ENCODE measurements at places on chromosomes 6 and 20.

DNA sequence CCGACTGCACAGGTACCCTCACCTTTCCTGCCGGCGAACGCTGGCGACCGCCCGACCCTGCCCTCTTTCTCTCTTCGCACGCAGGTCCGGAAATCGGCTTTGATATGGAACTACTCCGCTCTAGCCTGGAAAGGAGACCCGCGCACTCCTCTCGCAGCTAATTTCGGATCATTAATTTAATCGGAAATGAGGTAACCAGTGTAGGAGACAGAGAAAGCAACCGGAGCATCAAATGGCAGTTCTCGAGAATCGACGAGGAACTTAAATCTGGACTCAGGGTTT is 949 bp upstream of the ATXN1 start:
- DNase-seq: no peak

- DNase-seq: no peak
Measured at GRCh38 chr20:54499111-54499510, 23.7 kb downstream of the DOK5 start.

GRCh38 chr6:107066697-107067659 is 39.0 kb downstream of the MTRES1 start:
- no peak for DNase-seq

GRCh38 chr6:31568537-31568961 is 3.5 kb upstream of the LTA start:
- DNase-seq: no peak

DNA sequence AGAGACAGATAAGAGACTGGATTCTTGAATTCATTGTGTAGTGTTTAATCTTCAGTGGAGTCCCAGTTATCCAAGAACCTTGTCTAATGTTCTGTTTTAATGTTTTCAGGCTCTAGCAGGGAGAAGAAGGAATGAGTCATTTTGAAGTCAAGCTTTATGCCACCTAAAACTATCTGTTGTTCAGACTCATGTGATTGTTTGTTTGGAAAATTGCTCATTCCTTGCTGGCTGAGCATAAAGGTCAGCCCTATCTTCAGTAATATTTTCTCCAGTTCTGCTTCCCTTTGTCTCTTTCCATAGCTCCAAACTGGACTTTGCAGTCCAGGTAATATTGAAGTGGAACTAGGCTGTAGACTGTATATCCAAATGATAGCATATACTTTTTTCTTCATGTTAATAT is 34.2 kb downstream of the CLVS2 start:
- no peak for DNase-seq

DNA sequence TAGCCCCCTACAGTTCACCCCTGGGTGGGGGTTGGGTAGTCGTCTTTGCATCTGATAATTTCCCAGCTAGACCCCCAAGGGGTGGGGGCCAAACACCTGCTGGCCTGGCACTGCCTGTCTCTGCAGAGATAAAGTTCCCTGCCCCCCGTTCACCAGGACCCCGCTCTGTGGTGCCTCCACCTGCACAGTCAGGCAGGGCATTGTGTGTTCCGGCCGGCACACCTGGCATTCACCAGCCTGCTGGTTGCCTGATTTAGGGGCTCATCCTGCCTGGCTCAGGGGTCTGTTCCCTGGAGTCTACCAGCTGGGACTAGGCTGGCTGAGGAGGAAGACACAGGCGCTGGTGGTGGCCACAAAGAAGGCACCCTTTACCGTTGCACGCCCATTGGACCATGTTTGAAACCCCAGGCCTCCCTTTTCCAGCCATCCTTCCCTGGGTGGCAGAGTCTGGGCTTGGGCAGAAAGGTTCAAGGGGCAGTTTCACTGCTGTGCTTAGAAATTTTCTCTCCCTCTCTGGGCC is 30.8 kb upstream of the SCRT2 start:
- no peak for DNase-seq

GRCh38 chr6:15426395-15426794 is 180.5 kb downstream of the JARID2 start:
- DNase-seq: no peak

GRCh38 chr6:110039981-110040383 is 61.9 kb downstream of the GPR6 start:
- DNase-seq: no peak

DNA sequence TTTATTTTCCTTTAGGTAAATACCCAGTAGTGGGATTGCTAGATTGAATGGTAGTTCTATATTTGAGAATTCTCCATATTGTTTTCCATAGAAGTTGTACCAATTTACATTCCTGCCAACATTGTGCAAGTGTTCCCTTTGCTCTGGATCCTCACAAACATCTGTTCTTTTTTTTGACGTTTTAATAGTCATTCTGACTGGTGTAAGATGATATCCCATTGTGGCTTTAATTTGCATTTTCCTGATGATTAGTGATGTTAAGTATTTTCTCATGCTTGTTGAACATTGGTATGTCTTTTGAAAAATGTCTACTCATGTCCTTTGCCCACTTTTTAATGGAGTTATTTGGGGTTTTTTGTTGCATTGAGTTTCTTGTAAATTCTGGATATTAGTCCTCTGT is 85.6 kb downstream of the UBE3D start:
- peak; percentile 67 for DNase-seq

DNA sequence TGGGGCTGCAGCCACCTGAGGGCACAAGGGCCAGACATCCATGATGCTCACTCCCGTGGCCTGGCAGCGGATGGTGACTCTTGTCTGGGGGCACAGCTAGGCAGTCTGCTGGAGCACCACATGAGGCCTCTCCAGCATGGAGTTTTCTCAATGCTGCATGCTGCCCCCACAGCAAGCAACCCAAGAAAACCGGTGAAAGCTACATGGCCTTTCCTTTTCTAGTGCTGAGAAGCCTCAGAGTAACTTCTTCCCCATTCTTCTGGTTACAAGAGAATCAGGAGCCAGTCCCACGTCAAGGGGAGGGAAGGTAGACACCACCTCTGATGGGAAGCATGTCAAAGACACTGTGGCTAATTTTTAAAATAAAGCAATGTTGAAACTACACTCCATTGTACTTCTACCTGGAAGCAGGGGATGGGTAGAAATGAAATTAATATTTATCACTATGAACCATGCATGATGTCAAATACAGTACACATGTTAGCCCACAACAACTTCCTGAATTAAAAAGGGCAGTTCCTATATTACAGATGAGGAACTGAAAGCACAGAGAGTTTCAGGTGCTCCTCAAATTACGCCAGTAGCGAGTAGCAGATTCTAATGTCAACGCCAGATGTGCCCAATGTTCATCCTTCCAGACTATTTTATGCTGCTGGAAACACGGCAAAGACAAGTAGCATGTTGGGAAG is 101.5 kb downstream of the LAMP5 start:
- DNase-seq: no peak

DNA sequence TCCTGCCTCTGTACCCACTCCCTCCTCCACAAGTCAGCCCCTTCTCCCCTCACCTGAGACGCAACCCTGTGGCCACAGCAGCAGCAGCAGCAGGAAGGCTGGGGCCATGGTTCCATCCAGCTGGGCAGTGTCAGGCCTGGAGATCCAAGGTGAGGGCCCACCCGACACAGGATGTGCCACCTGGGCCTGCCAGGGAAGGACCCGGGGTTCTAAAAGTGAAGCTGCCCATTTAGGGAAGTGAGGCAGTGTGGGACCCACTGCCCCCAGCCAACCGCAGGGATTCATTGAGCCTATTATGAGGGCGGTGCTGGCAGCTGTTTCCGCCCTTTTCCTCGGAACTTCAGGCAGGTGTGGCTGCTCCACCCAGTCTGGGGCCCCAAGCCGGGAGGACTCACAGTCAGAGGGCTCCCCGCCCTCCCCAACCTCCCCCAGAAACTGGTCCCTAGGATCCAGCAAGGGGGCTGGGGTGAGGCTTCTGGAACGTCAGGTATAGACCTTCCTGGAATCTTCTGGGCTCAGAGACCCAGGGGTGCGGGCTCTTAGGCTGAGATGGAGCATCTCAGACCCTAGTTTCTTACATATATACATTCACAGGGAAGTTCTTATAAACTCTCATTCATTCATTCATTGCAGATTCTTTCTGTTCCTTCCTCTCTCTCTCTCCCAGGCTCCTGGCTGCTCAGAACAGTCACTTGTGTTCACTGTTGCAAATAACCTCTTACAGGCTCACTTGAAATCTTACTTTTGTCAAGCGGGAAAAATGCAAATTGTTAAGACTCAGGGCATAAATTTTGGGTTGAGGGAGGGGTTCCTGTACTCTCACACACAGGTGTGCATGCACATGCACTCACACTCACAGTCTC is at the start of gene TREML2:
TREML2 (minus strand) TSS at position 249 of the 863 bp plus-strand sequence; CDS start at position 108, 141 bp downstream.
- DNase-seq: no peak

DNA sequence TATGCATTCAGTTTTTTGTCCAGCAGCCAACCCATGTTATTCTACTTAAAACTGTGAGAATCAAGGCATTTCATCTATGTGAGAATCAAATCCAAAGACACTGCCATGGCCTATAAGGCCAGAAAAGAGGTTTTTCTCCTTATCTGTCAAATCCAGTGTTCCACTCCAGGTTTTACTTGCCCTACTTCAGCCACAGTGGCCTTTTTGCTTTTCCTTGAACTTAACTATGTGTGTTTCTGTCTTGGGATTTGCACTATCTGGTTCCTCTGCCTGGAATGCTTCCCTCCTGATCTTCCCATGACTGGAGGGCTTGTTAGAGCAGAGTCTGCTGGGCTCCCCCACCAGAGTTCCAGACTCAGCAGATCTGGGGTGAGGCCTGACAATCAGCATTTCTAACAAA is 113.1 kb upstream of the DOK5 start:
- DNase-seq: no peak

DNA sequence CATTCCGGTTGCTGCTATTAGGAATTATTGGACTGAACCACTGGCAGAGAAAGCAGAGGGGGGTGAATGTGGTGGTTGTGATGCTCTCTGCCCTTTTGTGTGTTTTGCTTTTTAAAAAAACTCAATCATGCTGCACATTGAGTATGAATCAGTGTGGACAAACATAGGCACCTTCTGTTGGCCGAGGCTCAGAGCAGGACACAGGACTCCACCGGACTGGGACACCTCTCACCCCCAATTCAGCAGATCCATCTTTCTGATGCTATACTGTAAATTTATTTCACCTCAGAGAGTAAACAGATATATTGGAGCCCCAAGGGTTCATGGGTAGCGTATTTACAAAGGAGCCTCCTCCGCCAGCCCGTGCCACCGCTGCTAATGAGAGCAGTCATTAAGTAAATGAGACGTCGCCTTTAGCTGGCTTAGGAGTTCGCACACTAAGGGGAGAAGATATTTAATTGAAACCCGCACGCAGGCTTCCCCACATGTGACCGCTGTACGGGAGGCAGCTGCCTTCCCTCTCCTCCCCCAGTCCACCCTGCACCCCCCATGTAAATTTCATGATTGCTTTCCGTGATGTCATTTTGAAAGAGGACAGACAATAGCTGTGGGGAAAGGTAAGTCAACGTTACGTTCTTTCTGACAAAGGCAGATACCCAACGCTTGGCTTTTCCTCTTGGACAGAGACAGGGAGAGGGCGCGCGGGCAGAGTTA is at the start of gene MYT1:
MYT1 (plus strand) TSS at position 330 of the 714 bp plus-strand sequence. CDS start 34,410 bp downstream, outside the sequence.
- DNase-seq: no peak

- no peak for DNase-seq
Measured at GRCh38 chr20:24677626-24678315, 208.3 kb downstream of the SYNDIG1 start.

- DNase-seq: no peak
Measured at GRCh38 chr6:118903138-118903537, 9.2 kb downstream of the ASF1A start.

All from fibroblast of skin of left biceps (primary cell).